Kidney (tissue), 22 donors: ENCODE measurements at places on chromosomes 7 and 10. TPM values are rescaled to one million over a fixed set of nuclear protein-coding genes. Genes with fewer than 3 reads are reported as not detected.

DNA sequence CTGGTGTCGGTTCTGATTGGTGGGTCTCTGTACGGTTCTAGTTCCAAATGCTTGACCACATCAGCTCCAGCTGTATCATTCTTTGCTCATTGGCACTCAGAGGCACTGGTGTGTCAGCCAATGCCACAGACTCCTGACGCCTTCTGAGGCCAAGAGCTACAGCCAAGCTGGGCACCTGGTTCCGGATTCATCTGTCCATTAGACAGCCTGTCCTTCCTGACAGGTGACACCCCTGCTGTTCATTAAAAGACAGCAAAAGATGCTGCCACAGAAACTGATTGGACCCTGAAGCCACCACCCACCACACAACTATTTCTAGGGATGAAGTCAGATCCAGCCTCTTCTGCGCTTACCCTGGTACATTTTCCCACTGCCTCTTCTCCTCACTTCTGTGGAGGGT, 35.6 kb downstream of the COL13A1 start:
- no peak for DNase-seq

GFRA1 gene
- total RNA-seq = 22.3 TPM

FAM13C gene
- 8.8 TPM for total RNA-seq

DNA sequence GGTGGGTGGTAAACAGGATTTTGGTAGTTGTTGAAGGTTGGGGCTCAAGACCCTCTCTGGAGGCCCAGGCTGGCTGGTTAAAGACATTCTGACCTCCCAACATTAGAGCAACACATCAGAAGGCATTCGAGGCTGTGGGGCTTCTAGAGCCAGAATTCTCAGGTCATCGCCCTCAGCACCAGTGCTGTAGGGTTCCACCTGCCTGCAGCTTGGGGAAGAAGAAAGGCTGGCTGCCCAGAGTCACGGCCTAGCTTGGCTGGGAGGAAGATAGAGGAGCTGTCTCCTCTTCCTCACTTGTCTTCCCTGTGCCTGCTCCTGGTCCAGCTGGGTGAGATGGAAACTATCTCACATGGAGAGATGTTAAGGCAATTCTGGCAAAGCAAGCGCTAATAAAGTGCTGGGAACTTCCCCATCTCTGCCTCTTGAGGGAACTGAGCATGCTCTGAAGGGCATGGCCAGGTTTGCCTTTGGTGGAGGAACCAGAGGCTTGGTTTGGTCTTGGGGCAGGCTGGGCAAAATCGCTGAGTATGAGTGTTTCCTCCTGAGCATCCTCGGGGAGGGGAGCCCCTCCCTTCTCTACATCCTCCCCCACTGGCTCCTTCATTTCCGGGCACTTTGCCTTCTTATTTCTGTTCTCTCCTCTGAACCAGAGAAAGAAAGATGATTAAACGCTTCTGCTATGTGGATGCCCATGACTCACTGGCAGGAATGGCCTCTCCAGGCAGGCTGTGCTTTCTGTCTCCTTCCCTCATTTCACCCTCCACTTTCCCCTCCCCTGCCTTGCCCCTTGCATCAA, 509.0 kb upstream of the PODXL start:
- no peak for DNase-seq

DNA sequence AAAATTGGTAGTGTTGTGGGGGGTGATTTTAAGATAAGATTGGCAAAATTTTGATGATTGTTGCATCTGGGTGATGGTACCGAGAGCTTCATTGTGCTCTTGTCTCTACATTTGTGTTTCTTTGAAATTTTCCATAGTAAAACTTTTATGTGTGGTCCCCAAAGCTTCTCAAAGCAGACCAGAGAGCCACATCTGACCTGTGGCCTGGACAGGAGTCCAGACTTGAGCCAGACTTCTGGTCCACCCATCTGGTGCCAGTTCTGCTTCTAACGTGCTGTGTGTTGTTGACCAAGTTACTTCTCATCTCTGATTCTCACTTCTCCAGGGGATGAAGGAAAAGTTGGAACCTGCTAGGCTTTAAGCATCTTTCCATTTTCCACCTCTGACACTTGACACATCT, 120.1 kb downstream of the C10orf105 start:
- DNase-seq = no peak

TMED4 gene
- total RNA-seq = 105 TPM

LIPN gene
- 0.41 TPM for total RNA-seq

GRCh38 chr7:35729061-35729783, 34.3 kb upstream of the HERPUD2 start:
- DNase-seq = no peak

DNA sequence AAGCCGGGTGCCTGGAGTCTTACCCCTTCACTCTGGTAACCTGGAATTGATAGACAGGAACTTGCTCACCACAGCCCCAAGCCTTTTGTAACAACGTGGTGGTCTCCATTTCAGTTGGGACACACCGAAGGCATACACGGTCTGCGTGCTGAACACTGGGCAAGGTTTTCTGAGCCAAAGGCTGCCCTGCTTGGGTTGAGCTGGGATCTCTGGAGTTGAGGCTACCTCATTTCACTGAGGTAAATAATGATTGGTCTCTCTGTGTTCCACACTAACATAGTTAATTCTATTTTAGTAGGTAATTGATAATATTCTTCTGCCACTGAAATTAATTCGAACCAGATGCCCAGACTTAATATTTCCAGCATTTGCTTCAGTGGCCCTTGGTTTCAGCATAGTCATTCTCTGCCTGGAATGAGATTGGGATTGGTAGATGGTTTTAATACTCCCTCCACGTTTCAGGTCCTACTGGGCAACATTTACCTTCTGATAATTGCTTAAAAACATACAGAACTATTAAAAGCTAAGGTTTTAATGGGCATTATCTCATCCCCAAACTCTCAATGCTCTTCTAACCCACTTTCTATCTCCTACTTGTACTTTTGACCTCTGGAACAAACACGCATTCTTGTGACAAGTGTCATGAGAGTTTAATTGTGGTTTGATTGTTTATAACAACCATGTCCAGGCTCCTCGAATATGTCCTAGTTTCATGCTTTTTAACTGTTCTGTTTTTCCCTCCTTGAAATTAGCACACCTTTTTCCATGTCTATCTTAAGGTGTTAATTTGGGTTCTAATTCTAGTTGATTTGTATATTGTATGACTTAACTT, 202.3 kb upstream of the KLF6 start:
- no peak for DNase-seq

DNA sequence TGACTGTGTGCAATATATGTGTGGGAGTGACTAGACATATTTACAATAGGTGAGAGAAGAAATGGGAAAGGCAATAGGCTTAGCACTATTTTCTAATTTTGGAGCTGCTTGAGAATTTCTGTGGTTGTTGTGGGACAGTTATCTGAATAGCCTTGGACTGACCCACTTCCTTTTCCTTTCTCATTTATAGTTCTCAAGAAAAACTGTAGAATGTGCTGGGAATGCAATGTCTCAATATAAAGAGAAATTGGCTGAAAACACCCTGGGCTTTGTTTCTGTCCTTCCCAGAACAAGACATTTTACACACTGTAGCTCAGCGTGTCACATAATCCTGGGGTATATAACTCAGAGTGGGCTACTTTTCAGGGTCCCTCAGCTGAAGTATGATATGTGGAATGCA, 153.0 kb upstream of the RHOBTB1 start:
- DNase-seq = no peak

DNA sequence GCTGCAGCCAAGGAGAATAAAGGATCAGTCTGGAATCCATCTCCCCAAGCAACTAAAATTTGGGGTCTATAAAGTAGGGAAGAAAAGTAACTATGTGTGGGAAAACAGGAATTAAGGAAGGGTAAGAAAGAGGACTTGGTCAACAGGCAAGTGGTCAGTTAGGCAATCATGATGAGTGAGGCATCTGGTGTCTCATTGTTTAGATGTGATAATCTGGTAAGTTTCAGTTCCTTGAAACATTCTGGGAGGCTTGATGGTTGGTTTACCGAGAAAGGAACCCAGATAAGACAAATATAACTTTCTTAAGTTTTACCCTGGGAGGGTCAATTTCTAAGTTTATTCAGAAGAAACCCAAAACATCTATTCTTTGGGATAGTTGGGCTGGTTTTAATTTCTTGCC, 22.3 kb downstream of the HYAL4 start:
- no peak for DNase-seq

GRCh38 chr10:61609701-61610100, 53.0 kb upstream of the CABCOCO1 start:
- no peak for DNase-seq

GRCh38 chr10:78805176-78805575, 263.6 kb upstream of the ZMIZ1 start:
- peak; percentile 61 for DNase-seq

GRCh38 chr7:95322396-95322795, 1.9 kb downstream of the PON1 start:
- no peak for DNase-seq

CRPPA gene
- total RNA-seq = 5.9 TPM

DNA sequence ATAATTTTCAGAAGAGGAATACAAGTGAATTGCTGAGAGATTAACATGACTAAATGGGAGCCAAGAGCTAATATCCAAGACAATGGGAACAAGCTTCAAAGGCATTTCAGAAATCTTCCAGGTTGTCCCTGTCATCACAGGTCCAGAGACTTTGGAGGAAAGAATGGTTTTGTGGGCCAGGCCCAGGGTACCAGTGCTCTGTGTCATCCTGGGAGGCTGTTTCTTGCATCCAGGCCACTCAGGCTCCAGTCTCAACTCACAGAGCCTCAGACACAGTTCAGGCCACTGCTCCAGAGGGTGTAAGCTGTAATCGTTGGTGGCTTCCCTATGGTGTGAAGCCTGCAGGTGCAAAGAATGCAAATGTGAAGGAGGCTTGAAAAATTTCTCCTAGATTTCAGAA, 170.4 kb upstream of the NRG3 start:
- no peak for DNase-seq

- no peak for DNase-seq
Observed at GRCh38 chr10:75928231-75928630, 496.8 kb downstream of the LRMDA start.

- DNase-seq = no peak
Observed at GRCh38 chr10:110535958-110536891, 31.3 kb upstream of the SMC3 start.

GRCh38 chr7:100823140-100823525, 4.2 kb downstream of the EPHB4 start:
- no peak for DNase-seq

DNA sequence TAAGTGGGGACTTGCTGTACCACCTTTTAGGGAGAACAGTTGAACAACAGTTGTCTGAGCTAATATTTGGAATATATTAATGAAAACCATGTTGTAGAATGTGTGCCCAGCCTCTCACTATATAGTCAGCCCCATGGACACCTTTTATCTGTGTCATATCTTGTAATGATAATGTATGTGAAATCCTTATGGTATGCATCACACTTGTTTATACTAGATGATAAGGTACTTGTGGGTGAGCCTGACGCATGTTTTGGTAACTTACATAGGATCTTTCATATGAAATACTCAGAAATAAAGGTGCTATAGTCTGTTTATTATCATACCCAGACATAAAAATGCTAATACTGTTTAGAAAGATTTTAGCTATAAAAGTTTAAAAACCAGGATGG, 32.8 kb downstream of the CAMK1D start:
- DNase-seq = no peak

DNA sequence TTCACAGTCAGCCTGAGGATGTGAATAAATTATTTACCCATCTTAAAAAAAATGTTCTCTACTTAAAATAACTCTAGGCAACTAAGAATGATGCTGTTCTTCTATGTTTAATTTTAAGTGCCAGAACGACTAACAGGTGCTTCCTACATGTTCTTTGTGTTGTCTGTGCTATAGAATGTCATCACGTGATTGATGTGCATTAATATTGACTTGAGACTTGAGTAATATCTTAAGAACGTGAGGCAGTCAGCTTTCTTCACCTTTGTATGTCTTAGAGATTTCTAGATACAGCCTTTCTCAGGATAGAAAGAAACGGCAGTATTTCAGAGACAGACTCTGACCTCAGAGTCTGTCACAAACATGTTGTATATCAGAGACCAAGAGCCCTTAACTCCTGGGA, 274.6 kb downstream of the KCND2 start:
- DNase-seq = no peak

- DNase-seq = no peak
Observed at GRCh38 chr7:157774495-157774894, 437.7 kb downstream of the DNAJB6 start.

GRCh38 chr7:135160858-135161653, 9.5 kb downstream of the CYREN start:
- DNase-seq = no peak

DNA sequence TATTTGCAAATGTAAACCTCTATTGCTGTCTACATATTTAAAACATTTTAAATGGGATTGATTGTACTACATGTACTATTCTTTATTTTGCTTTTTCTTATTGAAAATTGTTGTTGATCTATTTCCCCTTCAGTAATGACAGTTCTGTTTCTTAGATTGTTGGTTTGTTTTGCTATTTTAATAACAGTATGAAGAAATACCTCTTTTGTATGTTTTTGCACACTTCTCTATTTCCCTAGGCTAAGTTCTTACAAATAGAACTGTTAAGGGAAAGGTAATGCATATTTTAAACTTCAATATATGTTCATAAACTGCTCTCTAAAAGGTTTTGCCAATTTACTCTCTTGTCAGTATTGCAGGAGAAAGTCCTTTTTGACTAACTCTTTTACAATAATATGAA, 195.0 kb upstream of the PRPS1L1 start:
- no peak for DNase-seq

DNA sequence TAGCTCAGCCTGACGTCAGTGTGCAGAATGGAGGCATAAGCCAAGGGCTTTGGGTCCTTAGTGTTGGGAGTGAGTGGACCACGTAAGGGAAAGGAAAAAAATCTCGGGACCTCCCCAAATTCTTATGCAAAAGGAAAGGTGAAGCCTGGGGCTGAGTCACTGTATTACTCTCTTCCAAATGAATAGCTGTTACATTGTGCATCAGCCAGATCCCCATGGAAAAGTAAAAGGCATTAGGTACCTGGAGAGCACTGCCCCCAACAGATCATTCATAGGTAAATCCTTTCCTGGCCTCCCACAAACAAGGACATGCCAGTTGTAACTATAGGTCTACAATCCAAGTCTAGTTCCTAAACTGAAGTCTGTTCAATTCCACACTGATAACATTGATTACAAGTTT, 170.5 kb downstream of the C1GALT1 start:
- no peak for DNase-seq

DNA sequence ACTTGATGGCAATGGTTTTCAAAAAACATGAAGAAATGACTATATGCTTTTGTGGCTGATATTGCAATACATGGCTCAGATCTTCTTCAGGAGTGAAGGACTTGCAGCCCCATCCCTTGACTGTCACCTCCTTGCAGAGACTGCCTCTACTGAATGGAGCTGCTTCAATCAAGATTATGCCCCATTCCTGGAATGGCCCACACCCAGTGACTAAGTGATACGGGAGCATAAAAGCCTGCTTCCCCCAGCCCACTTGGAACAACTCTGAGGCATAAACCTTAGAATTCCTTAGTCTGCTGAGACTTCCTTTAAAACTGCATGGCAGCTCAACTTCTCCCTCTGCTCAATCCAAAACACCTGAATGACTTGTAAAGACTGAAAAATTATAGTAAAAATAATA, 957.1 kb downstream of the SORCS3 start:
- no peak for DNase-seq

SORCS1 gene
- total RNA-seq = 0.76 TPM

MBL2 gene
- total RNA-seq = not detected

UNCX gene
- total RNA-seq = 2.0 TPM

GRCh38 chr7:142303650-142304049, 45.8 kb upstream of the PRSS58 start:
- no peak for DNase-seq

VSTM4 gene
- total RNA-seq = 8.5 TPM
